ENCODE measurements at places on chromosomes 4 and X.

DNA sequence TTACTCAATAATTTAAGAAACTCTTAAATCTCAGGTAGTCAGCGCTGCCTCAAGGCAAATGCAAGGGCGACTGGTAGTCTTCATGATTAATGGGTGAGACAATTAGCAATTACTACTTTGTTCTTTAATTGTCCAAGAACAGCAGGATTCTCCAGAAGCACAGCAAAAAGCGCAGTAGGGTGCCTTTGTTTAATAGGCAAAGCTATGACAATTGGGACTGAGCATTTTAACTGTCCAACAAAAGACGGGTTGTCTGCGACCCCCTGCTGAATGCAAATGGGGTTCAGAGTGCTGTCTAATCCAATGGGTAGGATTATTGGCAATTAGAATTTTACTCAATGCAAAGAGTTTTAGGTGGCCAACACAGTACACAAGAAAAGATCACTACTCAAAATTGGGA, 286.1 kb downstream of the CHIC1 start:
- no peak for DNase-seq

- no peak for DNase-seq
Observed at GRCh38 chr4:17085416-17085815, 187.0 kb upstream of the LDB2 start.

- DNase-seq, result no peak
Observed at GRCh38 chr4:138540056-138540800, 298.1 kb upstream of the SLC7A11 start.

GRCh38 chr4:161931089-161931488, 232.7 kb downstream of the FSTL5 start:
- DNase-seq, result no peak

DNA sequence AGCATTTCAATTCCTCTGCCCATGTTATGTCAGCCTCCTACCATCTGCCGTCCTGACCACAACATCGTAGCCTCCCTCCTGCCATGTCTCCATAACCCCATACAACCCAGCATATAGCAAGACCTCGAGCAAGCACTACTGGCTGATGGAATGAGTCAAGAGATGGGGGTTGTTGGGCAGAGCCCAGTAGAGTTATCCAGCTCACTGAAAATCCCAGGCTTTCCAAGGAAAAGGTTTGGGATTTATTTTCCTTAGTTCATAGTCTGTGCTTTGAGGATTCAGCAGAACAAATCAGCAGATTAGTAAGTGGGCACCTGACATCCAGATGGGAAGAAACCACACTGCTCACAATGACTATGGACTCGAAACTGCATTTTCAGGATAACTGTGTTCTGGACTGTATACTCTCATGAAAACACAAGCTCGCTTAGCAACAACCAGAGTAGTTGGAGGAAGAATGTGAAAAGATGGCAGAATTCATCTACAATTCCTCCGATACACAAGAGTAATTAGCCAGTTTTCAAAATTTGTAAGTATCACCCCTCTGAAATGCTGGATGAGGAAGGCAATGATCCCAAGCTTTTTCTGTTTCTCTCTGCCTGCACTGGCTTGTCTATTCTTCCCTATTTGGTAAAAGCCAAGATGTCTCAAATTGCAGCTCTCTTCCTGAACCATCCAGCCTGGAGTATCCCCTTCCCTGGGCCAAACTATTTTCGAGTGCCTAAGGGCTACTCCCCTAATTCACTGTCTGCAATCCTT, 186.2 kb upstream of the TBL1X start:
- no peak for DNase-seq

- no peak for DNase-seq
Observed at GRCh38 chrX:54695231-54695630, 102.8 kb downstream of the ITIH6 start.

DNA sequence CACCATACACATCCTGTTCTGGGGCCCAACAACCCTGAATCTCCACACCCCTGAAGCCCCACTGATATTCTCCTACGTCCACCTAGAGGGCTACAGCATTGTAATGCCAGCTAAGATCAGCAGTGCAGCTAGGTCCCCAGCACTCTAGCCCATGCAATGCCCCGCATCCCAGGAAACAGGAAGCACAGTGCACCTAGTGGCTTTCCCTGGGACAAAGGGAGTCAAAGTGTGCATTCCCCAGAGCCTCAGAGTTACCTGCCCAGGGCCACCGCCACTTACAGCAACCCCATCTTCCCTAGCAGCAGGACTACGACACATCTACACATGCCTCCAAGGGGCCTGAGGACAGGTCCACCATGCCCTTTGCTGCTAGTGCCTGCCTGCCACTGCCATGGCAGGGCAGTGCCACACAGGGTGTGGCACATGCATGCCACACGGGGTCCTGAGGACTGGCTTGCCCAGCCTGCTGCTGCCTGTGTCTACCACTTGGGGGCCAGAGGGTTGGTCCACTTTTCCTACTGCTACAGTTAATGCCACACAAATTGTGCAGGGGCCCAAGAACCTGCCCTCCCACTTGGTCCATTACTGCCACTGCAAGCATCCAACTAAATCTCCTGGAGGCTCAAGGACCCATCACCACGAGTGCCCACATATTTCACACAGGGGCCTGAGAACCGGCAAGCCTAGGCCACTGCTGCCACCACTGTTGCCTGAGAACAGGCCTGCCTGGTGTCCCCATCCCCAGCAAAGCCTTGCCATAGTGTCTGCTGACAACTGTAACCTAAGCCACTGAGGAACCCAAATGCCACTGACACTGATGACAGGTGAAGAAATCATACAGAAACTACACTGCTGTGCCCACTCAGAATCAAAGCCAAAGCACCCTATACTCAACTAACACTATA, 23.7 kb downstream of the TLR6 start:
- no peak for DNase-seq

DNA sequence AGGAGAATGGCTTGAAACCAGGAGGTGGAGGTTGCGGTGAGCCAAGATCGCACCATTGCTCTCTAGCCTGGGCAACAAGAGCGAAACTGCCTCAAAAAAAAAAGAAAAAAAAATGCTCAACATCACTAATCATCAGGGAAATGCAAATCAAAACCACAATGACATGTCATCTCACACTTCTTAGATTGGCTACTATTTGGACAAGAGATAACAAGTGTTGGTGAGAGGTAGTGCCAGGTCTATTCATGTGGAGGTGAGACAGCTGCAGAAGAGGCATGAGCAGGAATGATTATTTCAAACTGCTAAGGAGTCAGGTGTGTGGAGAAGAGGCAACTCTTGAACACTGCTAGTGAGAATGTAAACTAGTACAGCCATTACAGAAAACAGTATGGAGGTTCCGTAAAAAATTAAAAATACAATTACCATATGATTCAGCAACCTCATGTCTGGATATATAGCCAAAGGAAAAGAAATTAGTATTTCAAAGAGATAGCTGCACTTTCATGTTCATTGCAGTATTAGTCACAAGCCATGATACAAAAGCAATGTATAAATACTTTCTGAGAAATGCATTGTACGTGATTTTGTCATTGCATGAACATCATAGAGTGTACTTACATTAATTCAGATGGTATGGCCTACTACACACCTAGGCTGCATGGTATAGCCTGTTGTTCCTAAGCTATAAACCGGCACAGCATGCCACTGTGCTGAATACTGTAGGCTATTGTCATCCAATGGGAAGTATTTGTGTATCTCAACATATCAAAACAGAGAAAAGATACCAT, 75.3 kb downstream of the TMEM144 start:
- no peak for DNase-seq

GRCh38 chrX:150935467-150935866, 37.0 kb upstream of the CD99L2 start:
- no peak for DNase-seq

GRCh38 chr4:120418146-120418545, 351.5 kb upstream of the MAD2L1 start:
- no peak for DNase-seq

GRCh38 chr4:150302553-150302952, 224.3 kb downstream of the DCLK2 start:
- DNase-seq, result peak; percentile 10

- DNase-seq, result no peak
Observed at GRCh38 chr4:17285747-17286146, 226.1 kb downstream of the QDPR start.

- DNase-seq, result no peak
Observed at GRCh38 chrX:134632355-134632754, 25.9 kb downstream of the PLAC1 start.

Measured in activated T-cell treated with anti-CD3 and anti-CD28 coated beads, Interleukin-2, amount 50 U/mL, for 4 hours (primary cell).